ENCODE measurements at places on chromosomes 3 and 15.

DNA sequence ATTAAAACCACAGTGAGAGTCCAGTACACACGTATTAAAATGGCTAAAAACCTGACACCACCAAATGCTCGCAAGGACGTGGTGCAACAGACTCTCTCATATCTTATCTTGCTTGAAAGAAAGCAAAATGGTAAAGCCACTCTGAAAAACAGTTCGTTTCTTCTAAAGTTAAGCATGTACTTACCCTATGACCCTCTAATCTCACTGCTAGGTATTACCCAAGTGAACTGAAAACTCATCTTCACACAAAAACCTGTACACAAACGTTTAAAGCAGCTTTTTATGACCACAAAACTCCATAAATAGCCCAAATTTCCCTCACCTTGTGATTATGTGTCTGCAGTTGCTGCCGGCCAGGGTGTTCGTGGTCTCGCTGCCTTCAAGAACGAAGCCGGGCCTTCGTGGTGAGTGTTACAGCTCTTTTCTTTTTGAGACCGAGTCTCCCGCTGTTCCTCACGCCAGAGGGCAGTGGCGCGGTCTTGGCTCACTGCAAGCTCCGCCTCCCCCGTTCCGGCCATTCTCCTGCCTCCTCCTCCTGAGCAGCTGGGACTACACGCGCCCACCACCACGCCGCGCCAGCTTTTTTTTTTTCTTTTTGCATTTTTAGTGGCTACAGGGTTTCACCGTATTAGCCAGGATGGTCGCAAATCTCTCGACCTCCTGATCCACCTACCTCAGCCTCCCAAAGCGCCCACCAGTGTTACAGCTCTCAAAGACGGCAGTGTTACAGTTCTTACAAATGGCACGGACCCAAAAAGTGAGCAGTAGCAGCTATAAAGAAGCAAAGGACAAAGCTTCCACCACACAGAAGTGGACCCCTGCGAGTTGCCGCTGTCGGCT is 165.4 kb downstream of the TJP1 start:
- no peak for DNase-seq

- no peak for DNase-seq
Measured at GRCh38 chr15:100383302-100384107, 41.7 kb upstream of the ADAMTS17 start.

GRCh38 chr3:182172534-182172933 is 460.8 kb downstream of the SOX2 start:
- no peak for DNase-seq

DNA sequence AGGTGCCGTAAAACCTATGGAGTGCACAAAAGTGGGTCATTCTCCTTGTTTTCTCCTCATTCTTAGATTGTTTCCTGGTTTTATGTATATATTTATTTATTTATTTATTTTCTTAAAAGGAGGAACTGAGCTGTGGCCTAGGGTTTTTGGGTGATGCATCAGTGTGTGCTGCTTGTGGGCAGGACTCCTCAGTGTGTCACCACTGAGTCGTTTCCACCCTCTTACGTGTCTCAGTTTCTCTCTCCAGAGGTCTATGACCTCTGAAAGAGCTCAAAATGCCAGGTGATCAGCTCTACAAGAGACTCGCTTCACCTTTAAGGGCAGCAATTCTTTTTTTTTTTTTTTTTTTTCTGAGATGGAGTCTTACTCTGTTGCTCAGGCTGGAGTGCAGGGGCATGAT is 72.9 kb downstream of the CD200 start:
- DNase-seq: no peak

Measured in effector CD4-positive, alpha-beta T cell (primary cell).